Lung (tissue), 17 donors: ENCODE measurements at places on chromosomes 4 and X. TPM values are rescaled to one million over a fixed set of nuclear protein-coding genes. Genes with fewer than 3 reads are reported as not detected.

DNA sequence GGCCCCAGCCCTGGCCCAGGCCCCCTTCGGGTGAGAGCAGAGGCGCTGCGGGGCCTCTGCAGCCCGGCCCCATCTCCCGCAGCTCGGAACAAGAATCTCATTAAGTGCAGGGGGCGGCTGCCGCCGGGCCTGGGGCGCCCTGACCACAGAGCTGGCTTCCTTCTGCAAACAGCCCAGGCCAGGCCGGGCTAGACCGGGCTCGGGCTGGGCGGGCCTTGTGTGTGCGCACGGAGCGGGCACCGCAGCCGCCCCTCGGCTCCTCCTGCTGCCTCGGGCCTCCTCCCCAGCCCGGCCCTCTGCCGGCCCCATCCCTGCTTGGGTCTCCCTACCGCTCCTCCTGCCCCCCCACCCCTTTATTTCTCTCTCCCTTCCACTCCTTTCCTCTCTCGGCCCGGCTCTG is 83.3 kb downstream of the EFNB1 start:
- DNase-seq, result no peak

DNA sequence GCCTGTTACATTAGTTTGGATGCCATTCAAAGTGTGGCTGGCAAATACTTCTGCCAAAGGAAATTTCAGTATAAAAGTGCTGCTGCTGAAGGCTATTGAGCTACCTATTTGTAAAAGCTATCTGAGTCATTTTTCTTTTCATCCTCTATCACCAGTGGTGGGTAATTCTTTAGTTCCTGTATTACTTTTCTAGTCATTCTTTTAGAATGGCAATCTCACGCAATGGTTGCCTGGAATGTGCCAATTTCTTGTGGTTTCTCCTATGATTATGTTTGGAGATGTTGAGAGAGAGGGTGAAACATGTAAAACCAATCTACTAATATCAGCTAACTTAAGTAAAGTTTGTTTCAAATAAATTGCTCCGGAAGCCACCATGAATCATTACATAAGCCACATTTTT is 685.0 kb downstream of the RAPGEF2 start:
- no peak for DNase-seq

- DNase-seq, result no peak
Measured at GRCh38 chrX:155871934-155872333, 9.2 kb upstream of the VAMP7 start.

- DNase-seq, result peak; percentile 9
Measured at GRCh38 chr4:136713140-136713539, 819.2 kb downstream of the PCDH18 start.

The TMPRSS11D gene
- total RNA-seq, result not detected
